T-helper 2 cell treated with Interferon-gamma antibody and Interleukin-4, amounts not matched to agents 100 ng/mL and 5 ng/mL, for 36 hours (primary cell): ENCODE measurements at places on chromosomes 1 and 21. TPM values are rescaled to one million over a fixed set of nuclear protein-coding genes. Genes with fewer than 3 reads are reported as not detected.

ZNF683 gene
- total RNA-seq = 0.52 TPM in 1 of 2 replicates, not detected in the other

LPAR3 gene
- total RNA-seq = 0.09 and 0.25 TPM in 2 replicates

RNF207 gene
- 36.3 and 38.1 TPM in 2 replicates for total RNA-seq

ADGRL2 gene
- total RNA-seq = not detected in 2 replicates

LRRC71 gene
- total RNA-seq = not detected in 2 replicates

CA14 gene
- total RNA-seq = not detected in 2 replicates

AADACL3 gene
- not detected in 2 replicates for total RNA-seq

HLX gene
- 0.91 and 1.1 TPM in 2 replicates for total RNA-seq

ARMH1 gene
- total RNA-seq = 93.6 and 94.5 TPM in 2 replicates

RGS8 gene
- total RNA-seq = not detected in 2 replicates

PLXNA2 gene
- 0.39 and 0.89 TPM in 2 replicates for total RNA-seq

OR2L2 gene
- total RNA-seq = 0.05 and 0.11 TPM in 2 replicates

ICOSLG gene
- 10.0 and 10.2 TPM in 2 replicates for total RNA-seq

P3H1 gene
- total RNA-seq = 38.1 and 39.3 TPM in 2 replicates

CHIA gene
- not detected in 2 replicates for total RNA-seq

PLEKHN1 gene
- 1.6 and 2.2 TPM in 2 replicates for total RNA-seq

ASCL5 gene
- total RNA-seq = not detected in 2 replicates

TMPRSS15 gene
- total RNA-seq = not detected in 2 replicates
